ENCODE measurements at places on chromosomes 7 and 10.

DNA sequence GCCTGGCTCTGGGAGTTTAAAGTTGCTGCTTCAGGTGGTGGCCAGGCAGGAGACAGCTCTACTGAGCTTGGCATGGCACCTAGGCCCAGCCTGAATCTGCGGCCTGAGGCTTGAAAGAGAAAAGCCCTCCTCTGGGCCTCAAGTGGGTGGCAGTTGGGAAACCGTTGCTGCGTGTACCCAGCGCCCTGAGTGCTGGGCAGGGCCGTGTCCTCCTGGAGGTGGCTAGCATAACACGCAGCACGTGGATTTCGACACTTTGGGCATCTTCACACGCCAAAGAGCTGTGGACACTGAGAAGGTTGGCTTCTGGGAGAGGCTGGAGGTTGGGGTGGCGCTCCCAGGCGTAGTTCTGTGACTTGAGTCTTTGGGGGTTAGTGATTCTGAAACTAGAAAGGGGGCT, 2.5 kb downstream of the ZNF316 start:
- no peak for DNase-seq

DNA sequence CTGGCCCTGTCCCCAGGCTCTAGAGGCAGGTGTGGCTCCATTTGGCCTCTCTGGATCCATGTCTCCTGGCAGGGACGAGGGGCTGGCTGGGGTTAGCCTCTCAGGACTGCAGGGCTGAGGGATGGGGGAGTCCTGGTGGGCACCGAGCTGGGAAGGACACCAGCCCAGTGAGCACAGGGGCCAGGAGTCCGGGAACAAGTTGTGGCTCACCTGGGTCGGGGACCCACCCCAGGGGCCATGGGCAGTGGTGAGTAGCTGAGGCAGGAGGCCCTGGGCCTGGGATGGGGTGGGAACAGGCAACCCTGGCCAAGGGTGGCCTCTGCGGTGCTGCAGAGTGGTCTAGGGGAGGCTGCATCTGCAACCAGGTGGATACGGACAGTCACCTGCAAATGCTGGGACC, 24.1 kb downstream of the ANTXRL start:
- DNase-seq: no peak

GRCh38 chr10:3132036-3133025, 40.3 kb downstream of the PITRM1 start:
- DNase-seq: no peak

GRCh38 chr7:42161719-42162118, 75.3 kb downstream of the GLI3 start:
- no peak for DNase-seq

DNA sequence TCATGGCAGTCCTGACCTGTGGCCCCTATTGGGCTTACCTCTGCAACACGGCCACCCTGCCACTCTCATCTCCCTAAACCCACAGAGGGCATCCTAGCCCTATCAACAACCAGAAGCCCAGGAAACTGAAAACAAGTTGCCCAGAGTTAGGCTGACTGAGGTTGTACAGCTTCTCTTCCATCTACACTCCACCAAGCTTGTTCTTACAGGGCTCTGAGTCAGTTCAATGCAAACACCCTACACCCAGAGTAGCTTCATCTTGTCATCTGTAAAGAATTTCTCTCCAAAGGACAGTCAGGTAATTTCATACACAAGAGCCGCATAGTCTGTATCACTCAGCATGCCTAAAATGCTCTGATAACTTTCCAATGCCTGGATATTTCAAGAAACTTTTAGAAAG, 175.4 kb downstream of the ARID5B start:
- DNase-seq: no peak

- no peak for DNase-seq
These were observed 104.9 kb upstream of the LEP start for GRCh38 chr7:128136215-128136597.

DNA sequence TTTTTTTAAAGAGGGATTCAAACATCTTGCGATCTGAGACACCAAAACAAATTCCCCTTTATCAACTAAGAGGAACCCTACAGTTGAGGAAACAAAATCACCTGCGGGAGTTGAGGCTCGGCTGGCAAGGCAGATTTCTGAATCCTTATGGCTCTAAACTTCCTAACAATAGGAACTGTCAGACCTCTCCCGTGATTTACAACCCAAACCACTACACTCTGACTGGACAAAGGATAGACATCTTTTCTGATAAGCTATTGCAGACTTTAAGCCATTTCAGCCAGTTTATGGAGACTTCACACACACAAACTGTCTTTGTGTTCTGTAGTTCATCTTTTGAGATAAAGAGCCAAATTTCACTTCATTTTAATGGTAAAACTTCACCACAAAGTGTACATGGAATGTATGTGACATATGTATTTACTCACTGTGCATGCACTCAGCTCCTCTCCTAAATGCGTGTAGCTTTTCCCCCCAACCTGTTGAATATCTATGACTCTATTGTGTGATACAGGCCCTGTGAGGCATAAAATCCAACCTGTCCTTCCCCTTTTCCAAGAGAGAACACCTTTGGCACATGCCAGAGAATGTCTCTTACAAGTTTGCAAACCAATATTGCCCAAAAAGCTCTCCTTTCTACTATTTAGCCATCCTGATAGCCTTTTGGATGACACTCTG, 15.4 kb upstream of the TSPAN13 start:
- no peak for DNase-seq

DNA sequence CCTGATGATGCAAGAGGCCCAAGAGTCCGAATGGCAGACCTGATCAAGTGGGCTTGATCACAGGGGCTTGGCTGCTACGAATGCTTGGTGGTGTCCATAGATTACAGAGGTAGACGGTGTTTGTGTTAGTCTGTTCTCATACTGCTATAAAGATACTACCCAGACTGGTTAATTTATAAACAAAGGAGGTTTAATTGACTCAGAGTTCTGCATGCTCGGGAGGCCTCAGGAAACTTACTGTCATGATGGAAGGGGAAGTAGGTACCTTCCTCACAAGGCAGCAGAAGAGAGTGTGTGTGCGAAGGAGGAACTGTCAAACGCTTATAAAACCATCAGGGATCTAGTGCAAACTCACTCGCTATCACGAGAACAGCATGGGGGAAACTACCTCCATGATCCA, 268.9 kb upstream of the KLF6 start:
- DNase-seq: no peak

DNA sequence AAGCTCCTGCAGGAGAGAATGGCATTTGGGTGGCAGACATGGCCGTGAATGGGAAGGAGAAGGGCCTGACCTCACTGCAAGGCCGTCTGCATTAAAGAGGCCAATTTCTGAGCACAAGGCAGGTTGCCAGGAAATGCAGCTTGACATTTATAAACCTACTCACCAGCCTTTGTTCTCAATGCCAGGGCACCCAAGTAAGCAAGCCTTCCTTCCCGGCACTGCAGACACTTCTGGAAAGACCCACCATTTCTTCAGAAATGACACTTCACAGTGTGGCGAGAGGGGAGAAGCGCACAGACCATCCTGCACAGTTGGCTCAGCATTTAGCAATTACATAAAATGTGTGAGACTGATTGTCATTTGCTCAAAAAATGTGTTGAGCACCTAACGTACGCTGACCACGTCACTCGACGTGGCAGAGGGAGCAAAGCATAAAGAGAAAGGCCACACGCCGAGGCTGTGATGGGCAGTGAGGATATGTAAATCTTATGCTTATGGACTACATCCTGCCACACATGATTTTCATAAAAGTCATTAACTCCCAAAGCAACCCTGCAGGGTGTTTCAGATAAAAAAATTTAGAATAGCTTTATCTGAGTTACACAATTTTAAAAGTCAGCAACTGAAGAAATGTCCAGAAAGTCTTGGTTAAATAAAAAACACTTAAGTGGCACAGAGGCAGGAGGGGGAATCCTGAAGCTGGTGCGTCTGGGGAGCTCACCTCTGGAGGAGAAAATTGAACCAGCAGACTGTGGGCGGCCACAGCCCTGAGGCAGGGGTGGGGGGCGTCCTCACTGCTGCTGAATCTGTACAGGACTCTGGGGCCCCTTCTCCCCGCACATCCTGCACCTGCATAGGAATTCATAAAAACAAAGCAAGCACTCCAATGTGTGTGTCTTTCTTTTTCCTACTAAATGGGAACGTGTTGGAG, 543.8 kb downstream of the PTPRN2 start:
- DNase-seq: no peak

DNA sequence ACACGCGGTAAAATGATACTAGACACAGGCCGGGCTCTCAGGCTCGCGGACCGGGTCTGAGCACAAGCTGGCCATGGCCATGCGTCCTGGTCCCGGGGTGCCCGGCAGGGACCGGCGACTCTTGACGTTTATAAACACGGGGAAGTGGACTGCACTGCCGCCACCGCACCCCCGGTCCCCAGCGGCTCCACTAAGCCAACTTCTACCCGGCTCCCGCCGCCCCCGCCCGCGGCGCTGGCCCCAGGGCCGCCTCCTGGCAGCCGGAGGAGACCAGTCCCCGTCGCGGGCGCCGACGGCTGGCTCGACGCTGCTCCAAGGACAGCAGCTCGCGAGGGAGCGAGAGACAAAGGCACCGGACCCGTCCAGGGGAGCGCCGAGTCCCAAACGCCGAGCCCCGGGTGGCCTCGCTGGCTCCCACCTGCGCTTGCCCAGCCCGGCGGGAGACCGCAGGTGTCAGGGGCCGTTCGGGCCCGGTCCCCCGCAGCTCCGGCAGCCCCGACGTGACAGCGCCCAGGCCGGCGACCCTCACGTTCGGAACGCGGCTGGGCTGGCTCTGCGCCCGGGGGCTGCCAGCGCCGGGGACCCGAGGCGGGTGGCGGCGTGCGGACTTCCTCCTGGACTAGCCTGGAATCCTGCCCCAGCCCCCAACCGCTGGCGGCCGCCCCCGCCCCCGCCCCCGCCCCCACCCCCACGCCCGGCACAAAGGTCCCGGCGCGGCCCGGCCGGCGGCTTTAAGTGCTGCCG, 517 bp downstream of the ITGB1 start:
- no peak for DNase-seq

DNA sequence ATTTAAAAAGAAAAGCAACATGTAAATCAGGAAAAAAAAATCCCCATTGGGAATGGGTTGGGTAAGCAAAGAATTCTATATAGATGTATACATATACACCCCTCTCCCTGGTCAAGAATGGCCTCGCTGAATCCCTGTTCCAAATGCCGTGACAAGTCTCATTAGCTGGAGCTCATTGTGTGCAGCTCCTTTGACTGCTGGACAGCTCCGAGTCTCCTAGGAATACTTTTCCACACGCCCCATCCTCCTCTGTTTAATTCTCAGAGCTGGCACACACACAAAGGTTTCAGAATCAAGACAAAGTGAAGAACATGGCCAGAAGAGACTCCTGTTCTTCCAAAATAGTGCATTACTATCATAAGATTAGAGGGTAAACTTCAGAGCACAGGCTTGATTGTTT, 130.9 kb upstream of the MKLN1 start:
- no peak for DNase-seq

DNA sequence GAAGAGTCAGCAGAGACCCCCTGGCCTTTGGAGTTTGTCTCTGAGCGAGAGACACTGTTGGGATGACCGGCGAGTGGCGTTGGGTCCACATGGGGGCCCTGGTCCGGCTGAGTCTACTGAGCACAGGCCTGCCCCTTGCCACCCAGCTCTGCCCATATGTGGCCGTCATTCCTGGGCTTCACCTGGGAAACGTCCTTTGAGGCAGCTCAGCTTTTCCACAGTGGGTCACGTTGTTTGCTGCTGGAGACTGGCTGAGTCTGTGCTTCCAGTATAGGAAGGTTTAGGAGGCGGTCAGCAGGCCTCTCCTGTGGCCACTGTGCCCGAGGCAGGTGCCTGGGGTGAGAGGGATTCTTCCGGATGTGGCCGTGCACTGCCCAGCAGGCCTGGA, 17.1 kb downstream of the ADAM8 start:
- DNase-seq: no peak

DNA sequence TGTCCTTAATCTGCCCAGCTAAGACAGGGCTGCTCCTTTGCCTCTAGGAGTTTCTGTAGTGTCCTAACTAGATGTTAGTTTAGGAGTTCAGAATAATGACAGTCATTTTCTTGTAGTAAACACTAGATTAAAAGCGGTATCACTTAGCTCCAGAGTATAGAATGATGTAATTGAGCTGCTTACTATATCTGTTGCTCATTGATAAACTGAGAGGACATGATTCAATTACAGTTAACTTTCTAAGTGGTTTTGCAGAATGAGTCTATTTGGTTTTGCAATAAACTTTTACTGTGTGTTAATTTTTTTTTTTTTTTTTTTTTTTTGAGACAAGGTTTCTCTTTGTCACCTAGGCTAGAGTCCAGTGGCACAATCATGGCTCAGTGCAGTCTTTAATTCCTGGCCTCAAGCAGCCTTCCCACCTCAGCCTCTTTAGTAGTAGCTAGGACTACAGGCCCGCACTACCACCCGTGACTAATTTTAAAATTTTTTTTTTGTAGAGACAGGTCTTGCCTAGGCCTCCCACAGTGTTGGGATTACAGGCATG, 1.8 kb downstream of the STMP1 start:
- DNase-seq: no peak

DNA sequence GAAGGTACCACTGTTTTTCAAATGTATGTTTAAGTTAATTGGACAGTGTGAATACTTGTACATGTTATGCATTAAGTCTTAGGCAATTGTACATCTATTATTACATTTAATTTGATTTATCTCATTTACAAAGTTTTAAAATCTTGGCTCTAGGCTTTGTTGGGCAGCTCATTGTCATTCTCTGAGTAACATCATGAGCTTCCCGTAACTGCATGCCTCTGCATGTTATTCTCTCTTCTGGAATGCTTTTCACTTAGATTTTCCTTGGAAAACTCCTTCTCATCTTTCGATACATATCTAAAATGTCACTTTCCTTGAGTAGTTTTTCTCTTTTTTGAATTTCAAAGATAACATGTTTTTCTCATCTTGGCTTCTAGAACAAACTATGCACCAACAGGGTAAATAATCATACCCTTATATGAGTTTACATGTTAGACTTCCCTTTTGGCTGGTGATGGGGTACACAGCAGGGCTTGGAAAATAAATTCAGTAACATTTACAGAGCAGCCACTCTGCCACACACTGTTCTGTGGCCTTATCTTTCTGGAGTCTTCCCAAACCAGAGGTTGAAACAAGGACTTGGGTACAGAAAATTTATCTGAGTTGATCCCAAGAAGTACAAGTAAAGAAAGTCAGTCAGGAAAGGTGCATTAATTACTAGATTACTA, 42.2 kb upstream of the A1CF start:
- DNase-seq: no peak

- no peak for DNase-seq
These were observed 9.8 kb downstream of the MICALL2 start for GRCh38 chr7:1449501-1449900.

DNA sequence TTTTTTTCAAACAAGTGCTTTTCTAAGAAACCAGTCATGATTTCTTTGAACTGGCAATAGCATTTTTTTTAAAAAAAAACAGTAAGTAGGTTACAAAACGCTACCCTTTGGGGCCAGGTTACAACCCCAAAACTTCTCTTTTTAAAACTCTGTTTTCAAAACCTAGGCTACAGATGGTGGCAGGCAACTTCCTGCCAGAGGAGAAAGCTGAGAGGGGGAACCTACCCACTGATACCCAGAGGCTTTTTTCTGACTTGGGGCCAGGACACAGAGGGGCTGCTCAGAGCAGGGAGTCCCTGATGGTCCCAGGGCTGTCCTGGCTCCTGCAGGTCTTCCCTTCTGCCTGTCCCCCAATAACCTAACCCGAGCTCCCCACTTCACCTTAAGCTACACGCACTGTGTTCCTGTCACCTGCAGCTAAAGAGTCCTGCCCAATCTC, 6.9 kb downstream of the STN1 start:
- DNase-seq: peak; percentile 87

Data from CD4-positive, alpha-beta T cell treated with Interleukin-2 at 100 ng/mL for 4 hours (primary cell).